Fibroblast of villous mesenchyme (primary cell): ENCODE measurements at places on chromosomes 3 and 15.

GRCh38 chr3:20288050-20288449, 102.0 kb upstream of the SGO1 start:
- DNase-seq, result no peak

GRCh38 chr15:88747111-88747510, 56.1 kb upstream of the ACAN start:
- no peak for DNase-seq

GRCh38 chr3:105904678-105905284, 36.0 kb upstream of the CBLB start:
- peak; percentile 30 for DNase-seq

GRCh38 chr3:108409800-108410178, 100.6 kb downstream of the MYH15 start:
- no peak for DNase-seq
